ENCODE measurements at places on chromosomes 4 and X. TPM values are rescaled to one million over a fixed set of nuclear protein-coding genes. Genes with fewer than 3 reads are reported as not detected.

- H3K4me1 ChIP-seq: no peaks in the 10 kb centered on the region
- H3K4me3 ChIP-seq: no peak overlapping the region
- no peaks in the 10 kb centered on the region for H3K36me3 ChIP-seq
- no peak overlapping the region for H3K27ac ChIP-seq
- no peak for DNase-seq
These were observed 183.1 kb upstream of the S100G start for GRCh38 chrX:16466640-16467432.

- no peaks in the 10 kb centered on the region for H3K27me3 ChIP-seq
- no peak for DNase-seq
- H3K4me3 ChIP-seq: peak overlapping the region; percentile 60
- H3K27ac ChIP-seq: no peak overlapping the region
- no peaks in the 10 kb centered on the region for H3K36me3 ChIP-seq
These were observed 56.6 kb upstream of the BCOR start for GRCh38 chrX:40154250-40154852.

DNA sequence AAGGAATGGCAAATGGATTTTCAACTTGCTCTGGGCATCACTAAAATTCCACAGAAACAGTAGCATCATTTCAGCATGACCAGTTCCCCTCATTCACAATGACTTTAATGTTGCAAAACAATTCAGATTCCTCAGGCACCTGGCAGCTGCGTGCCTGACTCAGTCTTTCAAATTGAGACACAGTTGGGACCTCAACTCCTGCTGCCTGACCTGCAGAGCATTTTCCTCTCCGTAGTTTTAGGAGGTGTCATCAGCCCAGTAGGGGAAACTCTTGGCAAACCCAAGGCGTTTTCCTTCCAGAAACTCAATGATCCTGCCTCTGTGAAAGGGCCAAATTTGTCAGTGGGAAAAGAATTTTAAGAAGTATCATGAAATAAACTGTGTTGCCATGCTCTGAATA is 388.9 kb downstream of the SPRY1 start:
- H3K27ac ChIP-seq: no peak overlapping the region
- H3K4me3 ChIP-seq: no peak overlapping the region
- H3K4me1 ChIP-seq: no peaks in the 10 kb centered on the region
- no peak for DNase-seq
- no peaks in the 10 kb centered on the region for H3K27me3 ChIP-seq
- H3K36me3 ChIP-seq: no peaks in the 10 kb centered on the region

DNA sequence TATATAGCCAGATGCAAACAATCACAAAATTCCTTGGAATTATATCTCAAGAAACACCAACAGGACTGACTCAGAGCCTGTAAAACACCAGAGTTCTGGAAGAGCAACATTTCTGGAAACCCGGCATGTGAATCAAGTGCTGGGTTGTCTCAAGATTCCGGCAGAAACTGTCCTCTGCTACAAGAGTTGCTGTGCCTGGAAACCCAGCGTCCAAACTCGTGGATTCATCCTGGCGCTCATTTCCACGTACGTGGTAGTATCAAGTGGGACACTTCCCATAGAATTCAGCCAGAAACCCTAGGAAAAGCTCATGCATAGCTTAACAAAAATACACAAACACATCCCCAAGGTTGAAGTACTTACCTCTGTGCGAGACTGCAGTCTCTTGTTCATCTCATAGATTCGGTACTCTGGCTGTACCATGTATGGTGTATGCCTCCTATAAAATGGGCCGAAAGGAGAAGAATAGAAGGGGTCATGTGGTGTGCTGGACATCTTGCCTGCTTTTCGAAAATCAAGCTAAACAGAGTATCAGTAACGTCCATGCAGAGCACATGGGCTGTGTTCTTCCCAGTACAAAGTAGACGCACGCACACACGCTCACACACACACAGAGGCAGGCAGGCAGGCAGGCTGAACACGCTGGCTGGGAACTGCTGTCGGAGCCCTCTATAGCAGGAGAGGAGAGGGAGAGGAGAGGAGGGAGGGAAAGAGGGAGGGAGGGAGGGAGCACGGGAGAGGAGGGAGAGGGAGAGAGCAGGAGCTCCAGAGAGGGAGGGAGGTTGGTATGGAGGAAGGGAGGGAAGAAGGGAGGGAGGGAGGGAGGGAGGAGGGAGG is at the start of gene LDB2:
TSS of gene LDB2 (minus strand) at position 655 of the 837 bp plus-strand sequence.
- no peak within 1 kb of the TSS for H3K27ac ChIP-seq
- no peaks in the 10 kb centered on the region for H3K36me3 ChIP-seq
- DNase-seq: no peak
- H3K27me3 ChIP-seq: no peaks in the 10 kb centered on the region

DNA sequence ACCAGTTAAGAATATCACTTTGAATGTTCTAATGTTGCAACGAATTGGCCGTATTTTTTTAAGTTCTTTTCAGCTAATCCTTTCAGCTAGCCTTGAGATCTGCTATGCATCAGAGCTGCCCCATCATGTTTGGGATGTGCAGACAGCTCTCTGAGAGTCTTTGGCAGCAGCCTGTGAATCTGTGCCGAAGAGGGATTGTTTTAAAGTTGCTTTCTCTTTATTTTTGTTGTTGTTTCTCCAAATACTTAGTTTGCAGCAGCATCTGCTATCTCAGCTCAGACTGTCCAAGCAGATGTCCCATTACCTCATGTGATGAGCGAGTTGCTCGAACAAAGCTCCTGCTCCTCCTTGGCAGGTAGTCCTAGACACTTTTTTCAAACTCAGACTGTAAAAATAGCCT is 1002.5 kb upstream of the INTU start:
- H3K36me3 ChIP-seq: no peaks in the 10 kb centered on the region
- no peak for DNase-seq
- H3K4me1 ChIP-seq: no peaks in the 10 kb centered on the region
- H3K27me3 ChIP-seq: no peaks in the 10 kb centered on the region
- no peak overlapping the region for H3K27ac ChIP-seq

The FHIP1A gene
- total RNA-seq: 1.1 TPM

The MAGEC2 gene
- not detected for total RNA-seq

- peak overlapping the region; percentile 39 for H3K4me3 ChIP-seq
- H3K27me3 ChIP-seq: no peaks in the 10 kb centered on the region
- DNase-seq: no peak
- no peaks in the 10 kb centered on the region for H3K4me1 ChIP-seq
- H3K36me3 ChIP-seq: peaks cover 2% of the 10 kb centered on the region
These were observed 10.0 kb upstream of the ELF4 start for GRCh38 chrX:130120321-130120731.

GRCh38 chrX:2441466-2441865 is 59.3 kb downstream of the DHRSX start:
- no peak overlapping the region for H3K27ac ChIP-seq
- no peak overlapping the region for H3K4me3 ChIP-seq
- DNase-seq: no peak
- H3K36me3 ChIP-seq: peaks cover 3% of the 10 kb centered on the region
- no peaks in the 10 kb centered on the region for H3K4me1 ChIP-seq
- no peaks in the 10 kb centered on the region for H3K27me3 ChIP-seq

GRCh38 chrX:104325213-104325585 is 70.5 kb upstream of the ESX1 start:
- H3K27me3 ChIP-seq: no peaks in the 10 kb centered on the region
- no peak overlapping the region for H3K4me3 ChIP-seq
- H3K27ac ChIP-seq: no peak overlapping the region
- no peaks in the 10 kb centered on the region for H3K36me3 ChIP-seq
- H3K4me1 ChIP-seq: no peaks in the 10 kb centered on the region

GRCh38 chrX:46912098-46912602 is at the start of gene JADE3:
JADE3 (plus strand) TSS chrX:46912421; CDS start chrX:46984895, 72,474 bp downstream.
- no peaks in the 10 kb centered on the region for H3K4me1 ChIP-seq
- peaks cover 17% of the 10 kb centered on the region for H3K27me3 ChIP-seq
- no peaks in the 10 kb centered on the region for H3K36me3 ChIP-seq
- DNase-seq: peak; percentile 40
- H3K4me3 ChIP-seq: peak within 1 kb of the TSS; percentile 45
- H3K27ac ChIP-seq: no peak within 1 kb of the TSS

The MAGEC3 gene
- total RNA-seq: not detected

DNA sequence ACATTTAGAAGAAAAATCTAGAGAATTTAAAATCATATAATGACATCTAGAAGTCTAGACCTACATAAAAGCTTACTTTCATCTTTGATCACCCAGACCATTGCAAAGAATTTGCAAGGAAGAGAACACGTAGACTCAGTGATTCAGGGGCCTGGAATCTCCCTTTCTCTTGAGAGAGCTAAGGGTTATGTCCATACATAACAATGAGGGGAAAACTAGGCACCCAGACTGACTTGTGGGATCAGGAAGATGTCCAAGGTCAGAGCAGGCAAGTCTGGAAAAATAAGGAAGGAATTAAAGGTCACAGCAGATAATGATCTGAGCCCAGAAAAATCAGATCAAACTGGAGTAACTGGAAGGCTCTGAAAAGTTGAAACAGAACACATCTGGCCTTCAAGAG is 198.4 kb upstream of the SFRP2 start:
- no peaks in the 10 kb centered on the region for H3K4me1 ChIP-seq
- no peak overlapping the region for H3K4me3 ChIP-seq
- no peak overlapping the region for H3K27ac ChIP-seq
- no peaks in the 10 kb centered on the region for H3K27me3 ChIP-seq

The PCYT1B gene
- not detected for total RNA-seq

DNA sequence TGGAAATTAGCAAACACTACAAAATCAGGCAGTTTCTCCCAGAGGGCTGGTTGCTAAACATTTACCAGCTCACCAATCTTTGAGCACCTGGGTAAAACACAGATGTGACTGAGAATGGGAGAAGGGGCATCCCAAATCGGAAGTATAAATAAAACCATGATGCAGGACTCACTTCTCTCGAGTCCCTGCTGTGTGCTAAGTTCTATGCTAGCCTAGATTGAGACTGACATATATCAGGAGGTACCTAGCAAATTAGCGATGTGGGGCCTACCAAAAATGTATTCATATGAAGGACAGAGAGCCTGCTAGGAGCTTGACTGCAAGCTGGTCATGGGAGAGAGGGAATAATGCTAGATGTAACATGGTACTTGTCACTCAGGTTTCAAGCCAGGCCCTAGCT is 171.9 kb upstream of the PGRMC2 start:
- H3K4me3 ChIP-seq: no peak overlapping the region
- no peaks in the 10 kb centered on the region for H3K36me3 ChIP-seq
- DNase-seq: no peak
- no peaks in the 10 kb centered on the region for H3K27me3 ChIP-seq

The UGT2B11 gene
- not detected for total RNA-seq

GRCh38 chr4:118177126-118177525 is 142.8 kb downstream of the NDST3 start:
- no peak for DNase-seq
- H3K4me1 ChIP-seq: peaks cover 25% of the 10 kb centered on the region
- no peak overlapping the region for H3K4me3 ChIP-seq
- H3K27me3 ChIP-seq: no peaks in the 10 kb centered on the region
- no peak overlapping the region for H3K27ac ChIP-seq

The ING2 gene
- total RNA-seq: 6.4 TPM

DNA sequence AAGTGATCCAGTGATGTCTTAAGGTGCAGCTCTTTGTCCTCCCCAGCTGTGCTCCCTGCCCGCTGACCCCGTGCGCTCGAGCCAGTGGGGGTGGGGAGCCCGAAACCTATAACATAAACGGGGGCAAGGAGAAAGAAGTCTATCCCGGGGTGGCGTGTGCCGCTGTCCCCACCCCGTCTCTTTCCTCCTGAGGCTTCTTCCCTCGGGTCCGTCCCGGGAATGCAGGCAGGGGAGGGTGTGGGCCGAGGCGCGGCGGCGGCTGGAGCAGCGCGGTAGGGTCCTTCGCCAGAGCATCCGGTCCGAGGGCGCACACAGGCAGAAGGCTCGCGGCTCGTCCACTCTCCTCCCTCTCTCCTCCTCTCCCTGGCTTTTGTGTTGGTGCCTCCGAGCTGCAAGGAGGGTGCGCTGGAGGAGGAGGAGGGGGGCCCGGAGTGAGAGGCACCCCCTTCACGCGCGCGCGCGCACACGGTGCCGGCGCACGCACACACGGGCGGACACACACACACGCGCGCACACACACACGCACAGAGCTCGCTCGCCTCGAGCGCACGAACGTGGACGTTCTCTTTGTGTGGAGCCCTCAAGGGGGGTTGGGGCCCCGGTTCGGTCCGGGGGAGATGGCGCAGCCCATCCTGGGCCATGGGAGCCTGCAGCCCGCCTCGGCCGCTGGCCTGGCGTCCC is at the start of gene RAB33A:
TSS of gene RAB33A (plus strand) at position 517 of the 681 bp plus-strand sequence. CDS start at position 618, 101 bp downstream.
- H3K4me1 ChIP-seq: peaks cover 40% of the 10 kb centered on the region
- H3K4me3 ChIP-seq: peak within 1 kb of the TSS; percentile 80
- DNase-seq: peak; percentile 25
- no peaks in the 10 kb centered on the region for H3K36me3 ChIP-seq
- H3K27me3 ChIP-seq: no peaks in the 10 kb centered on the region

GRCh38 chr4:146453181-146453807 is 68.4 kb downstream of the SLC10A7 start:
- H3K36me3 ChIP-seq: no peaks in the 10 kb centered on the region
- H3K27ac ChIP-seq: no peak overlapping the region
- no peak for DNase-seq
- H3K27me3 ChIP-seq: no peaks in the 10 kb centered on the region

DNA sequence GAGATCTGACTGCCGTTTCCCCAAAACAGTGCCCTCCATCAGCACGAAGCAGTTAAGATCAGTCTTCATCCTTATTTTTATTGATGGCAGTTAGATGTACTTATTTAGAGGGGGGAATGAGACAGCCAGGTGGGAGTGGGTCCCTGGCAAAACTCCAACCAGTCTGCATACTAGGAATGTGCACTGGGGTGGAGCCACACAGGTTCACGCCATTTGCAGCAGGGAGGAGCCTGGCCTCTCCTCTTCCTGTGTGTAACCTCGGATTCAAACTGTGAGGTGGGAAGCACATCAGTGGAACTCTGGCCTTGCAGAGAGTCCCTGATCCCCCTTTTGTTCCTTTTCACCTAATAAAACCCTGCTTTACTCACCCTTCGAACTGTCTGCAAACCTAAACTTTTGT is 987.7 kb upstream of the GRIA3 start:
- H3K27me3 ChIP-seq: no peaks in the 10 kb centered on the region
- H3K4me1 ChIP-seq: no peaks in the 10 kb centered on the region
- no peak overlapping the region for H3K27ac ChIP-seq
- no peaks in the 10 kb centered on the region for H3K36me3 ChIP-seq
- no peak for DNase-seq

- no peak overlapping the region for H3K27ac ChIP-seq
- H3K4me3 ChIP-seq: no peak overlapping the region
- H3K36me3 ChIP-seq: no peaks in the 10 kb centered on the region
- no peak for DNase-seq
- no peaks in the 10 kb centered on the region for H3K27me3 ChIP-seq
These were observed 30.5 kb upstream of the ADGRG2 start for GRCh38 chrX:19152762-19153161.

Measured in T-cell (primary cell).